ENCODE measurements at places on chromosomes 7 and 10.
A peak's percentile ranks its signal among the peaks of the same experiment; 100 is the strongest.

GRCh38 chr10:103666087-103666761 lies 172.7 kb downstream of the NEURL1 start:
- DNase-seq: no peak

- no peak for DNase-seq
These were observed 495 bp upstream of the SDHAF3 start for GRCh38 chr7:97117035-97117371.

GRCh38 chr10:97463363-97464132 lies 17.6 kb downstream of the ZDHHC16 start:
- peak; percentile 14 for DNase-seq

- DNase-seq: no peak
These were observed 81.4 kb downstream of the ADCYAP1R1 start for GRCh38 chr7:31133497-31133896.

DNA sequence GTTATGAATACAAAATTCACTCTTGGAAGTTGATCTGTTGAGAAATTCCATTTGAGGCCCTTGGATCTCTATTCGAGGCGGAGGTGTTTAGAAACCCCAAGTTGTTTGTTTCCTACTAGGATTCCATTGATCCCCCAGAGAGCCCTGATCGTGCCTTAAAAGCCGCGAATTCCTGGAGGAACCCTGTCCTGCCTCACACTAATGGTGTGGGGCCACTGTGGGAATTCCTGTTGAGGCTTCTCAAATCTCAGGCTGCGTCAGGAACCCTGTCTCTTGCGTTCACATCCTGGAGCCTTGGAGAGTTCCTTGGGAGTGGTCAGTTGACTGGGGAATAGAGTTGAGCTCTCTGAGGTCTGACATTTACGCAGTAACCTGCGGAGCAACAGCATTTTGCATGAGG lies 1.2 kb downstream of the CFAP69 start:
- no peak for DNase-seq

GRCh38 chr10:60384011-60384410 lies 5.7 kb downstream of the ANK3 start:
- no peak for DNase-seq

GRCh38 chr7:49396229-49396628 lies 377.2 kb upstream of the VWC2 start:
- DNase-seq: no peak

- no peak for DNase-seq
These were observed 5.6 kb downstream of the UROS start for GRCh38 chr10:125817337-125817946.

GRCh38 chr7:96827701-96828100 lies 118.1 kb upstream of the SEM1 start:
- no peak for DNase-seq

GRCh38 chr7:11343818-11344413 lies 370.2 kb downstream of the PHF14 start:
- no peak for DNase-seq

DNA sequence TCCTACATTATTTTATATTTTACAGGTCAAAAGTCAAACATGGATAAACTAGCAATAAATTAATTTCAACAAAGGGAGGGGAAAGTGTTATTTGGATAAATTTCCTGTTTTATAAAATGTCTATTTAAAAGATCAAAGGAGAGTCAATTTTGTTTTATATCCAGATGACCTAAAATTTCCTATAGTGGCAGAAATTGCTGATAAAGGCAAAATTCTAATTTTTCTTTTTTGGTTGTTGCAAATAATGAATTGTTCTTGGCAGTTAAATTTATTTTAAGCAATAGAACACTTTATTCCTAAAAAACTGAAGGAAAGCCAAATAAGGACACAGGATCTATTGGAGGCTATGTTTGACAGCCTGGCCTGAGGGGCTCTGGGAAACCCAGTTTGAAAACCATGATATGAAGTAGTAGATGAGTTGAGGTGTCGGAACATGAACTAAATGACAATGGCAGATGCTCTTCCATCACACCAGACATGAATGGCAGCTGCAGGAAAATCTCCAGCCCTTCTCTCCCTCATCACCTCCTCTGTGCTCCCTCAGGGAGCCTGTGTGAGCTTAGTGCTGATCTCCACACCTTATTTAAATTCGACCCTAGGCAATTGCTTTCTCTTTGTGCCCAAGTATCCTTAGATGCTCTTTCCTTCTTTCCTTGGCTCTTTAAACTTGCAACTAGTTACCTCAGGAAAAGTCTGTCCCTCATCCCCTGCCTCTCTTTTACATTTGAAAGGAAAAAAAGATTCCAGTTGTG lies 395.0 kb downstream of the THSD7A start:
- no peak for DNase-seq

GRCh38 chr10:109886781-109887140 lies 36.5 kb downstream of the XPNPEP1 start:
- DNase-seq: no peak

DNA sequence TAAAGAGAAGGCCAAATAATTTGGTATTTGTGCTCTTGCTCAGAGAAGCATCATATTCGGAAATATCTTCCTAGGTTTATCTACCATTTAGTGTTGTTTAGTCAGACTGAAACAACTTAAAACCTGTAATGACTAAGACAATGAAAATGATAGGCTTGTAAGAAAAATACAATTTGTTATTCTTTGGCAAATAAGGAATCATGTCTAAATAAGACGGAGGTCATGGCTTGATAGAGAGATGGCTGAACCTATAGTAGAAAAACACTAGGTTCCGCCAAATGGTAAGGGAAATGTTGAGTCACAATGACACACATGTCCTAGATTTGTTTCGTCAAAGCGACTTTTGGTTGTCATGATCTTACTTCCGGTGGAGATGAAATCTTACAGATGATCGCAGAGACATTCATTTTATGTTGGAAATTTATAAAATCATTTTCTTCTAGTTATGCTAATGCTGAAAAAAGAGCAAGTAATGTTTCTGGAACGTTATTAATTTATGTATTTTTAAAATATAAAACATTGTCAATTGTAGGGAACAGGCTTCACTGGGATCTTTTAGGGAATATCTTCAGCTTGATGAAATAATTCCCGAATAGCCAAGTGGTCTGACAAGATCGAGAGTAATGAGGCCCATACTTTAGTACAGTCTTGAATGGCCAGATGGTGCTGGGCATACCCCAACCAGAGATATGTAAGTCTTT lies 1.0 kb downstream of the SRGN start:
- peak; percentile 55 for DNase-seq

GRCh38 chr7:14137676-14138075 lies 148.2 kb upstream of the ETV1 start:
- no peak for DNase-seq

DNA sequence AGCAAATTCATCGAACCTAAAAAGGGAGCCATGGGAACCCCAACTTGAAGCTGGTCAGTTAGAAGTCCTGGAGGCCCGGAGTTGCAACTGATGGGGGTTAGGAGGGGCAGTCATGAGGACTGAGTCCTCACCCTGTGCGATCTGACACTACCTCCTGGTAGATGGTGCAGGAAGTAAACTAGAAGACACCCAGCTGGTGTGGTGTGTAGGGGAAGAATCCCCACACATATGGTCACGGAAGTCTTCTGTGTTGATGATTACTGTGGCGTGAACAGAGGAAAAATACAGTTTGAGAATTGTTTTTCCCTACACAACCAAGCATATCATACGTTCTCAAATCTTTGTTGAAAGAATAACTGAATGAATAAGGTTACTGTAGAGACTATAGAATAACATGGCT lies 164.6 kb upstream of the KCTD7 start:
- DNase-seq: no peak

DNA sequence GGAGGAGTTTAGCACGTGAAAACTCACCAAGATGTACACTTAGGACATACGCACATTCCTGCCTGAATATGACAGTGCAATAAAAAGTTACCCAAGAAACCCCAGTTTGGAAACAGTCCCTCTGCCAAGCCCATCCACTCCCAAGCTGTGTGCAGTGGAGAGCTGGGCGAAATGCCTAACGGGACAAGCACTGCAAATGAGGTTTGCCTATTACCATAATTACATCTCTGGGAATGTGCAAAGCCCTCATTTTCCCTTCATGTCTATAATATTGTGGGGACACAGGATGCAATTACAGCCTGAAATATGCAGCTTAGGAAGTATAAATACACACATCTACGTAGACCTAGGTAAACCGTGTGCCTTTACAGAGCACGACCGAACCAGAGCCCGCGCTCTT lies 117.5 kb downstream of the PLXNA4 start:
- no peak for DNase-seq

DNA sequence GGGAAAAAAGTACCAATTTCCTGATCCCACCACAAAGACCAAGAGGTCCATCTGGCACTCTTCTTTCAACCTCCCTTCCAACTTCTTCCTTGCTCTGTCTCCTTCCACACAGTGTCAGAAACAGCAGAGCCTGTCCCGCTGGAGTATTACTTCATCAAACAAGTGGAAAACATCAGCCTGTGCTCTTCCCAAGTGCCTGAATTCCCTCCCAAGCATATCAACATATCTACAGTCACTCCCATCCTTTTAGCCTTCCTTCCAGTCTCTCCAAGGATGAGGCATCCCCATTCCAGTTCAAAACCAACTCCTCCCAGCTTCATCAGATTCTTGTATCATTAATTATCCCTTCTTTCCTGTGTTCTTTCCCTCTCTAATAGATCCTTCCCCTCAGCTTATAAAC lies 1.7 kb upstream of the NOC3L start:
- DNase-seq: no peak

DNA sequence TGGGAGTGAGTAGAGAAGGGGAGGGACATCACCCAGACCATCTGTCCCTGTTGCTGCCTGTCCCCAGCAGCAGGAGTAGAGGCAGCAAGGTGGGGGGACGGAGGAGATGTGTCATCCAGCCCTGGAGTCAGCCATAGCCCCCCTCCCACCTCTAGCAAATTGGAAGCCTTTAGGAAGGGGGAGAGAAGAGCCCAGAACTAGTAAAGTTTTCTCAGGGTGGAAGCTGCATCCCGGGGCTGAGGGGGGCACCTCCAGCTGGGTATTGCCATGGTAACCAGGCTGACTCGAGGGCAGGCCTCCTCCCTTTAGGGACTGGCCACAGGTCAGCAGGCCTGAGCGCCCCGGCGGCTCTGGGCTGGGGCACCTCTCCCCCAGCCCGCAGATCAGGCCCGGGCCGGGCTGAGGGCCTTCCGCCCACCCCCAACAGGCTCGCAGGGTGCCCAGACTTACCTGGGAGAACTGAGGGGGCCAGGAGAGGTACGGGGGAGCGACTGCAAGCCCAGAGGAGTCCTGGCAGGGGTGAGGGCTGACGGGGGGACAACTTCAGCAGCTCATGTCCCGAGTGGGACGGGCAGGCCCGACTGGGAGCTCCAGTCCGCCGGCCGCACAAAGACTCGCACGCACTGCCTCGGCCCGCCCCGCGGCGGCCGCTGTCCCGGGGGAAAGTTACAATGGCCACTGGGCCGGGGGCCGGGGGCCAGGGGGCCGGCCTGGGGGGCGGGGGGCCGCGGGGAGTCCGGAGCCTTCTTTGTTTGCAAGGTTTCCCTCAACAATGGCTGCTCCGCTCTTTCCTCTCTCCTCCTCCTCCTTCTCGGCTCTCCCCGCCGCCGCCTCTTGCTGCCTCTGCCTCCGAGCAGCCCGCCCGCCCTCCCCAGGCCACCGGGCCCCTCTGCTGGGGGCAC lies 6.0 kb downstream of the LDB1 start:
- no peak for DNase-seq

DNA sequence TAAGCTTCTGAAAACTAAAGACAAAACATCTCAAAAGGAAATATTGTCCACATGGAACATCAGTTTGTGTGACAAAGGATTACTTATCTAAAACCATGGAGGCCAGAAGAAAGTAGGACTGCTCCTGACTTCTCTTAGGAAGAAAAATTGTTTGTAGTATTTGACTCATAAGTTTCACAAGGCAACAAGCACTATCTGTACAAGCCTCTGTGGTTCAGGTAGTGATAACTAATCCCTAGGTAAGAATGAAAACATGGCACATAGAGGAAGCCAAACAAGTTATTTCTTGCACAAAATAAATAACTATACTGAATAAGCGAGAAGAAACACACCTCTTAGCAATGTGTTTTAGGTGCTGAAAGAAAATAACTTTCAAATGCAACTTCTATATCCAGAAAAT lies 30.3 kb downstream of the TFPI2 start:
- DNase-seq: no peak

DNA sequence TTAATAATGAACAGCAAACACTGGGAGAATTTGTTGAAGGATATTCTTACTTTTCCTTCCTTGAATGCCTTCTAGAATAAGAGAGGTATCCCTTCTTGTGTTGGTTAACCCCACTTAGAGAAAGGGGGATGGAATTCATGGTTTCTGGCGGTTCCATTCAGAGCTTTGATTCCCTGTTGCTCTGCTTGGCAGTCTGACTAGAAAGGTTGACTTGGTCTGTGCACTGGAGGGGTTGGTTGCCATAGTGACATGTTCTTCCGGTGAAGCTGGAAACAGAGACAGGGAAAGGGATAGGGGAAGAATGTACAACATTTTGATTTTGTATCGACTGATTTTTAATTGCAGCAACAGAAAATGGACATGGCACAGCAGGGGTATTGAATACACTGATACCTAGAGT lies 2.5 kb downstream of the TMEM178B start:
- DNase-seq: no peak

DNA sequence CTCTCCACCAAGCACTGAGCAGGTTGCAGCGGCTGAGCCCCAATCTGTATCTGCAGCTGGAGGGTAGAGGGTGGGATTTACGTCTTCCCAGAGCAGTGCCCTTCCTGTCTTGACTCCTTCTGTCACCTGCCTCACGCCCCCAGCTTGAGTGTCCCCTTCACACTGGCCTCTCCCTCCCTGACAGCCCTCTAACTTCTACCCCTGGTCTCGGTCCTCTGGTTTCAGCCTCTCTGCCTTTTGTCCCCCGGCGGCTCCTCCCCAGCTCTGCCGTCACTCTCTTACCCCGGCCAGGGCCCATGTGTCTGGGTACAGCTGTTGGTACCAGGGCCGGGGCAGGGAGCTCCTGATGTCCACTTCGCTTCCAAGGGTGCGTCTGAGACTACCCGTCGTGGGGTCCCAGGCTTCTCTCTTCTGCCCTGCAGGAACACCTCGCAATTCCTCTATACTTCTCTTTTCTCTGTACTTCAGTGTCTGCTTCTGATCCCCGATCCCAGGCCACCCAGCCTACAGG lies 654 bp downstream of the MUC3A start:
- no peak for DNase-seq

- no peak for DNase-seq
These were observed 88.0 kb downstream of the PLXDC2 start for GRCh38 chr10:19904202-19904661.

DNA sequence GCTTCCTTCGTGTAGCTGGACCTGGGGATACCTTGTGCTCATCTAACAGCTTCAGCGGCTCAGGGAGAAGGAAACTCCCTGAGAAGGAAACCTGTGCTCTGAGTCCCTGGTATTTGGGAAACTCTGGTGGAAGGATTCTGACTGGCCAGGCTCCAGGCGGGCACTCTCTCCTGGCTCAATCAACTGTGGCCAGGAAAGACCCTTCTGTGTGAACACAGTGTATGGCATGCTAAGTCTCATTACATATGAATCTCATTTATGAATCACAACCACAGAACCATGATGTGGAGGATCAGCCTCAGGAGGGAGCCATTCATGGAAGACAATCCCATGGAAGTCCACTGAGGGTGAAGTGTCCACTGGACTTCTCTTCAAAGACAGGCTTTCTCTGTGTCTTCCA lies 20.9 kb downstream of the NPS start:
- DNase-seq: no peak

Data from stimulated activated CD4-positive, alpha-beta T cell treated with anti-CD3 and anti-CD28 coated beads, Interleukin-2, amount 100 ng/mL, for 4 hours (primary cell).